GM12891 (cell line): ENCODE measurements at places on chromosomes 2 and 18.

- no peak for DNase-seq
Observed at GRCh38 chr2:18311420-18312195, 248.8 kb downstream of the RDH14 start.

- DNase-seq: no peak
Observed at GRCh38 chr2:95277246-95277906, 3.1 kb downstream of the PROM2 start.

GRCh38 chr18:40613721-40614120, 1341.3 kb upstream of the PIK3C3 start:
- no peak for DNase-seq

GRCh38 chr2:129199501-129199900, 780.0 kb upstream of the RAB6C start:
- no peak for DNase-seq

DNA sequence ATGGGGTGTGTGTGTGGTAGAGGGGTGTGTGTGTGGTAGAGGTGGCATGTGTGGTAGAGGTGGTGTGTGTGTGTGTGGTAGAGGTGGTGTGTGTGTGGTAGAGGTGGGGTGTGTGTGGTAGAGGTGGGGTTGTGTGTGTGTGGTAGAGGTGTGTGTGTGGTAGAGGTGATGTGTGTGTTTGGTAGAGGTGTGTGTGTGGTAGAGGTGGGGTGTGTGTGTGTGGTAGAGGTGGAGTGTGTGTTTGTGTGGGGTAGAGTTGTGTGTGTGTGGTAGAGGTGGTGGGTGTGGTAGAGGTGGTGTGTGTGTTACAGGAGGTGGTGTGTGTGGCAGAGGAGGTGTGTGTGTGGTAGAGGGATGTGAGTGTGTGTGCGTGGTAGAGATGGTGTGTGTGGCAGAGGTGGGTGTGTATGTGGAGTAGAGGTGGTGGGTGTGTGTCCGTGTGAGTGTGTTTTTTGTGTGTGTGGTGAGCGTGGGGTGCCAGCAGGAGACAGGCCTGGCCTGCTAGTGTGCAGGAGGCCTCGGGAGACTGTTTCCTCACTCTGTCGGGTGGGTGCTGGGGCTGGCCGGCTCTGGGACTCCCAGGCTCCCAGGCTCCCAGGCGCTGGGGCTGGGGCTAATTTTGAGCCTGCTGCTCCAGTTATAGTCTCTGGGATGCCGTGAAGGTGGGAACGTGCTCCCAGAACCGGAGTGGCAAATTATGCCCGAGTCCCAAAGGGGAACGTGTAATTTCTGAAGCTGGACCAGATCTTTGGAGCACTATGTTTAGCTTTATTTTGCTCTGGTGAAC, 165.2 kb downstream of the DYSF start:
- DNase-seq: no peak
